ENCODE measurements at places on chromosomes 2 and 18.

GRCh38 chr2:124530203-124530602 is 505.1 kb downstream of the CNTNAP5 start:
- no peak for DNase-seq

DNA sequence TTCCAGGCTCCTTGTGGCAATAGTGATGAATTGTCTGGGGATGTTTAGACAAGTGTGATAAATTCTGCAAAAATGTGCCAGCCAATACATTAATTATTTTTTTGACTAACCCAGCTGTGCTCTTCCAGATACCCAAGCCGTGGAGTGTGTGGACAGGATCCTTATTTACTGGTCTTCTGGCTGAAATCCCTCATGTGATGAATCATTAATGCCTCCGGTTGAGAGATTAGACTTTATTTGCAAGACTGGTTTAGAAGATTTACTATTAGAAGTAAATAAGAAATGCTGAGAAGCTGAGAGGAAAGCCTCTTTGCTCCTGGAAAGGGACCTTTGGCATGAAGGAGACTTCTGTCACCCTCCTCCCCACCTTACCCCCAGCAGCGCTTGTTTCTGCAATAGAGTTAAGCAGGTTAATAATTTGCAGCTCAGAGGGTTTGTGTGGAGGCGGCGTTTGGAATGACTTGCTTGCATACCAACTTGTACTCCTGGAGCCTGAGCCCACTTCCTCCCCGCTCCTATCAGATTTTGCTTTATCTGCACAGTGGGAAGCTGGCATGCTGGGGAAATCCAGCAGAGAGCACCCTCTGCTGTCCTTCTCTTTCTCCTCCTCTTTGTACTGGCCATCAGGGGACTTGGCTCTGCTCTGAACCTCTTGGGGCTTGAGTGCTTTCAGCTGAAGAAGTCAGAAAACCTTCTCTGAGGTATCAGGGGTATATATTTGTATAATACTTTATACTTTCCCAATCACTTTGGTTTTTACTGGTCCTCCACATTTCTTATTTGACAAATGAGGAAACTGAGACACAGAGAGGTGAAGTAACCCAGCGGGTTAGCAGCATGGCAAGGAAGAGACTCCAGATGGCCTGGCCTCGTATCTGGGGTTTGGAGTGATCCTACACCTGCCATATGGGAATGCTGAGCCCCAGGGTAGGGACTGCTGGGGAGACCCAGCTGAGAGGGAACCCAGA is 16.3 kb downstream of the SLC3A1 start:
- no peak for DNase-seq

DNA sequence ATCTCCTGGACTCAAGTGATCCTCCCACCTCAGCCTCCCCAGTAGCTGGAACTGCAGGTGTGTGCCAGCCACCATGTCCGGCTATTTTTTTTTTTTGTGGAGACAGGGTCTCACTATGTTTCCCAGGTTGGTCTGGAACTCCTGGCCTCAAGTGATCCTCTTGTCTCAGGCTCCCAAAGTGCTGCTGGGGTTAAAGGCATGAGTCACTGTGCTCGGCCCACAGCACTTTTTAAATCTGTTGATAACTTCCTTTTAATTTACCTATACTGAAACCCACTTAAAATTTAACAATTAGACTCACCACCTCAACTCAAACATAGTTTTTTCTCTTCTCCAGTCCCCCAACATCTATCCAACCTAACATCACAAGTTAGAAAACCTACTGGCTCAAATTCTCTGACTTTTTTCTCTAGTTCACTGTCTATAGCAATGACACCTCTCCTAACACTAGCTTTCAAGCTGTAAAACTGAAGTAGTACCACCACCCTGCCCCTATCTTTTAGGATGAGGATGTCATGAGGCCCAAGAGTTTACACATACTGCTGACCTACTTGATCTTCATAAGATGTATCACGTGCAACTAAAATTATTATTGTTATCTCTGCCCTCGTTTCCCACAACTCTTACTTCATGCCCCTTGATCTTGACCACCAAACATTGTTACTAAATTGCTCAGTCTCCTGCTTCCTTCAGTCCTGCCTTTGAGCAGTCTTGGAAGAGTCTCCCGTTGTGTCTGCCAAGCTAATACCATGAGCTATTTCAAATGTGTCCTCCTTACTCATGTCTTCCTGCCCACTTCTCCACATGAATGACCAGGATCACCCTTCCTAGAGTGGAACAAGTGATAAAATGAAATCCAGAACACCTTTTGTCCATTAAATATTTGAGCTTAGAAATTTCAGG is 142.3 kb upstream of the ZFP36L2 start:
- no peak for DNase-seq

GRCh38 chr18:77114415-77115191 is 18.0 kb downstream of the MBP start:
- DNase-seq, result peak; percentile 59

GRCh38 chr2:207161247-207162123 is 4.3 kb downstream of the KLF7 start:
- DNase-seq, result no peak

DNA sequence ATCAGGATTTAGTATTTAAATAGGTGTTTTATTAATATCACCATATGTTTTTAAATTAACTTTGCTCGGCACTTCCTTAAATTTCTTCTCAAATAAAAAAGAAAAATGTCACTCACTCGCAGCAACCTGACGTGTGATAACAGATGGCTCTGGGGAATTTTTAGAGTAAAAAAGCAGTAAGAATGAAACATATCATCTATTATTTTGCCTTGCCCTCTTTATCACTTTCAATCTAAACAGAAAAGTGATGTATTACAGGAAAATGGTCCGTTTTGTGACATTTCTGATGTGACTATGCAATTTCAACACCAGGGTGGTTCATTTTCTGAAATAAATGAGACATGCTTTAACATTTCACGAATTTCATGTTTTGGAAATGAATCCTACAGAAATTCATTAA is 1368.0 kb upstream of the LRRTM1 start:
- DNase-seq, result no peak

DNA sequence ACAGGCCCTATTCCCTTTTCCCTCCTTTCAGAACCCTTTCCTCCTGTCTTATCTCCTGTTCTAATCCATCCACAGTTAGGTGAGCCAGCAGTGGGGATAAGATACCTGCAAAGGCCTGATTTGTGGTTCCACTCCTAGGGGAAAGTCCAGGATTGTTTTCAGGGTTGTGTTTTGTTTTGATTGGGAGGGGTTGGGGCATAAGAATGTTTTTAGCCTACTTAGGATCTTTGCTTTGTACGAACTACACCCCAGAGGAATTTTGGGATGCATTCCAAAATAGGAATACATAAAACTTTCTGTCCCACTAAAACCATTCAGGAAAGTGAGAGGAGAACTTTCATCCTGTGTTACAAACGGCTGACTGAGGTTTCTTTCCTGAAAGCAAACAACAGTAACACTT is 150.8 kb upstream of the PGAP1 start:
- DNase-seq, result no peak

DNA sequence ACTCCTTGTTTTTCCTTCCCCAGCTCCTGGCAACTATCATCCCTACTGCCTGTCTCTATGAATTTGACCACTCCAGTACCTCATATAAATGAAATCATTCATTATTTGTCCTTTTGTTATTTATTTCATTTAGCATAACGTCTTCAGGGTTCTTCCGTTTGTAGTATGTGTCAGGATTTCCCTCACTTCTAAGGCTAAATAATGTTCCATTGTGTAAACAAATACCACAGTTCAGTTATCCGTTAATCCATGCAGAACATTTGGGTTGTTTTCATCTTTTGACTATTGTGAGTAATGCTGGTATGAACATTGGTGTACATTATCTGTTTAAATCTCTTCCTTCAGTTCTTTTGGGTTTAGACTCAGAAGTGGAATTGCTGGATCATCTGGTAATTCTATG is 18.8 kb downstream of the DYNC2LI1 start:
- DNase-seq, result no peak

DNA sequence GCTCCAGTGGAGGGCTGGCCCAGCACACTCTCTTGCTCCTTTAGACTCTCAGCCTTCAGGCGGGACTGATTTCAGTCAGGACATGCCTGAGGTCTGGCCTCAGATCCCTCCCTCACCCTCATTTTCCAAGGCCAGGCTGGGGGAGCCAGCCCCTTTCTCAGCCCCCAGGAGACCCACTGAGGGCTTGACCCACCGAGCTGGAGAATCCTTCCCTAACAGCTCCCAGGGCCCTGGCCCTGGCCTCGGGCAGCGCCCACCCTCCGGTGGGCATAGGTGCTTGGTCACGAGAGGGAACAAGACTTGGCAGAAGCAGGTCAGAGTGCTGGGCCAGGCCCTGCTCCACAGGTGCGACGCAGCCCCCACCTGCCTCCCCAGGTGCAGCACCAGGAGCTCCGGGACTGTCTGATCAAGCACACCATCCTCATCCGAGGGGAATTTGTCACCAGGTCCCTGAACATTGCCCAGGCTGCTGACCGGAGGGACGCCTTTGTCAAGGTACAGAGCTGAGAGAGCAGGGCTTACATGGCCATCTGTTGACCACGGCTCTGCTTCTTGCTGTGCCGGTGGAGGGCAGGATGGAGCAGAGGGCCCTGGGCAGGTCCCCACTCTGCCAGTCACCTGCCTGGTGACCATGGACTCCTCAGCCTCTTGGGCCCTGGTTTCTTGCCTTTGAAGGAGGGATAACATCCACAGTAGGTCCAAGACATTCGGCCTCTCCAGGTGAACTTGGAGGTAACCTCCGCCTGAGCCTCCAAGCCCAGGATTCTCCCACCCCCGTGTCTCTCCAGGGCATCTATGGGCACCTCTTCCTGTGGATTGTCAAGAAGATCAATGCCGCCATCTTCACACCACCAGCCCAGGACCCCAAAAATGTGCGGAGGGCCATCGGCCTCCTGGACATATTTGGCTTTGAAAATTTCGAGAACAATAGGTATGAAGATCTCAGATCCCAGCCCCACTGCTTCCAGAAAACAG is 46.3 kb downstream of the MYO7B start:
- DNase-seq, result no peak

GRCh38 chr2:54262015-54262765 is 6.2 kb upstream of the TSPYL6 start:
- no peak for DNase-seq

DNA sequence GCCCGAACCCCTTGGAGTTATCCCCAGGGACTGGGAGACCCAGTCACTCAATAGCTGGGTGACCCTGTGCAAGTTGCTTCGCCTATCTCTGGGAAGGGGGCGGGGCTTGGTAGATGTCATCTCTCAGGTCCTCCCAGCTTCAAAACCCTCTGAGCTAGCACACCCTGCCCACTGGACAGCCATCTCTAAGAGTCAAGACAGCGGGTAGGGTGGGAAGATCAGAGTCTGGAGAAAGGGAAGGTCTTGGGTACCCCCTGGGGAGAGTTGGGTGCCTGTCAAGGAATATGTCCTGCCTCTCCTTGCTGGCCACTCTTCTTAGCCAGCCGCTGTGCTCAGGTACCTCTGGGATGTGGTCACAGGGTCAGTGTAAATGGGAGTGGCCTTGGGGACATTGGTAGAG is 8.0 kb downstream of the GLI2 start:
- no peak for DNase-seq

DNA sequence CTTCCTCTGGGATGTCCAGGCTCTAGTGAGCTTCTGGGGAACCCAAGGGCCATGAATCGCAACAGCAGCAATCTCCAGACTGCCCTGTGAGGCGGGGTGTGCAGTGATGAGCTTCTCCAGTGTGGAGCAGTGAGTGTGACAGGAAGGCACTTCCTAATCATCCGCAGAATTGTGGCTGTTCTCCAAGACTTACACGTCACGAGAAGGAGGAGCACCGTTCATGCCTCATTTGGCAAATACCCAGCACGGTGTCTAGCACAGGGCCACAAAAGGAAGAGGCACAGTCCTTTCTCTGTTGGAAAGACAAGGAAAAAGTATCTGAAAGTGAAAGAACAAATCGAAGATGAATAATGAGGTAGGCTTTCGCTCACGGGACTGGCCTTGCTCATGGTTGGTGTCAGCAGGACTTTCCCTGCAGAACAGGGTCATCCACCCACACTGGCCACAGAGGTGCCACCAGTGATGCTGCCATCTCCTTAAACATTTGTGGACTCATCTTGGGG is 125.1 kb upstream of the HAAO start:
- DNase-seq, result no peak

- DNase-seq, result no peak
Measured at GRCh38 chr2:47039913-47040562, 115.1 kb downstream of the STPG4 start.

- no peak for DNase-seq
Measured at GRCh38 chr2:226399006-226399405, 400.6 kb downstream of the IRS1 start.

DNA sequence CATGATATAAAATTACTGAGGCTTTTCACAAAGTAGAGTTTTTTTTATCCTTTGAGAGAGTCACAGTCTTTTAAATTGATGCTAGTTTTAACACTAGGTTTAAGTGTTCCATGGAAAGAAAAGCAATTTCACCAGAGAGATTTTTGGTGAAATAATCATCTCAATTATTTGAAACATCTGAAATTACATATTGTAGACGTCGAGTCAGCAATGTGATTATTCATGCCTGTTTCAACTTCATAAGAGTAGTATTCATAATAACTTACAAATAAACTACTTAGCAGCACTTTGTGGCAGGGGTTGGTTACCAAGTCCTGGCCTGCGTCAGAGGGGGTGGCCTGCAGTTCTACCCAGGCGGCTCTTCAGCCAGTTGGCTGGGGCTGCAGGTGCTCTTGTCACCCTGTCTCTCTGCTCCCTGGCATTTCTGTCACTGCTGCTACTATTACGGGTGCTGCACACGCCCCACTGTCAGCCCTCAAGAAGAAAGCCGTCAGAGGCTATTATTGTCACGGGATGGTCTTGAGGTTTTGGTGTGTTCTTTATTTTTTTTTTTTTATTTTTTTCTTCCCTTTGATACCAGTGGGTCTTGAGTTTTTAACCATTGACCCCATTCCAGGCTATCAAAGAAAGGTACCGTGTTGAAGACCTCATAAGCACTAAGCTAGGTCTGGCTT is 50.4 kb downstream of the MALT1 start:
- no peak for DNase-seq

DNA sequence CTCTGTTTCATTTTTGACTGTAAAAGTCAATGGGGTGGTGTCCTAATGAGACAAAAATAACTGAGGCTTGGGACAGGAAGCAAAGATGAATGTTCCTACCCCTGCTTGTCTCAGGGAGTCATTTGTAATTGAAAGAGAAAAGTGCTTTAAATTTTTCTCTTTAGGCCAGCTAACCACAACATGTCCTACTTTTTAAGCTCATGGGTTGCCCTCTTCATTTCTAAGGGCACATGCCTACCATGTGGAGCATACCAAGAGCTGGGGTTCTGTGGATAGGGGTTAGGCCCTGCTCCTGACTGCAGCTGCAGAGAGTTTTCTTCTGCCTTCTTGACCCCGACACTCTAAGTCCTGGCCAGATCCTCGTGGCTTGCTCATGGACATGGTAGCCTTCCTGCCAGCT is 96.8 kb upstream of the ARL4C start:
- no peak for DNase-seq

DNA sequence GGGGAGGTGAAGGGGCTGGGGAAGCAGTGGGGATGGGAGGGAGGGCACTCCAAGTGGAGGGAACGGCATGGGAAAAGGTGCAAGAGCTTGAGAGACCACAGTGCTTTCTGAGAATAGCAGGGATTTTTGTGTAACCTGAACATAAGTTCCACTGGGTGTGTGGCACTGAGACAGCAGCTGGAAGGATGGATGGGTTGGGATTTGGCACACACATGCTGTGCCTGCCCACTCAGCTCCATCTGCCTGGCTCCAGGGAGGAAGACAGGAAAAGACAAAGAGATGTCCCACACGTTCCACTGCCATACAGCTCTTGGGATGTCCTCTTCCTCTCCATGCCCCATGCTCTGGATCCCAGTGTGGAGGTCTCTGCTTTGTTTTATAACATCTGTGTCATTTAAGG is 114.1 kb upstream of the TEX51 start:
- no peak for DNase-seq

- DNase-seq, result no peak
Measured at GRCh38 chr18:75023473-75023872, 185.5 kb downstream of the PTGR3 start.
